ENCODE measurements at places on chromosomes 2 and 18.

DNA sequence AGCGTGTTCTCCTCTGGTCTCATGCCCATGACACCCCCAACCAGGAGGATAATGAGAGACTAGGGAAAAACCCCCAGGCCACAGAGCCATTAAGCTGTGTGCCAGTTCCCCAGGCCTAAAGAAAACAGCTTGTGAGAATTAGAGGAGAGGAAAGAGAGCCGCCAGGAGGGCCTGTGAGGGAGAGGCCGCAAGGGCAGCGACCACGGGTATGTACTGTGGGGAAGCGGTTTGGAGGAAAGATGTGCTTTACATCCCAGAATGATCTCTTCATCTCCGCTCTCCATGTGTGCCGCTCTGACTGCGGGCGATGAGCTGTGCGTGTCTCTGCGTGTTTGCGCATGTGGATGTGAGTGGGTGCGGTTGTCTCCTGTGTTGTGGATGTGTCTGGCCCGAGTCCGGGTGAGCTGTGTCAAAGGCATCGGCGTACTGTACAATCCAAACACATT, 82.9 kb downstream of the DYSF start:
- DNase-seq, result peak; percentile 87

GRCh38 chr2:168710754-168711467, 91.5 kb upstream of the NOSTRIN start:
- no peak for DNase-seq

DNA sequence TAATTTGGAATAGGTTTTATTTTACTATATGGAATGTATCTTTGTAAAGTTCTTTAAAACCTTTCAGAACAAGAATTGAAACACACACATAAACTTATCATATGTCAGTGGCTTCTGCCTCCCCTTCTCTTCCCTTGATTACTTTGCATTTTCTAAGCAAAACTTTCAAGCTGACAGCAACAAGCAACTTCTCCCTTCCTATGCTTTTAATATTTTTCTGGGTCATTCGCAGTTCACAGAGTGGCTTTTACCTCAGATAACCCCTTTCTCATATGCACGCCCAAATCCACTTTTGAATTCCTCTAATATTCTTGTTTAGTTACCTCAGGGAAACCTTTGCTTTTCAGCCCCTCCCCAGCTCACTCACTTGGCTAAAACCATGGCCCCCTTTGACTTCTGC, 36.7 kb upstream of the CDC42EP3 start:
- no peak for DNase-seq

GRCh38 chr18:37055137-37055802, 226.3 kb downstream of the KIAA1328 start:
- no peak for DNase-seq

- no peak for DNase-seq
Observed at GRCh38 chr2:27143285-27143684, 4.1 kb upstream of the PRR30 start.

GRCh38 chr2:133296401-133296800, 271.9 kb downstream of the NCKAP5 start:
- no peak for DNase-seq

- no peak for DNase-seq
Observed at GRCh38 chr2:233343171-233343705, 11.1 kb upstream of the DGKD start.

- DNase-seq, result no peak
Observed at GRCh38 chr2:121697108-121697631, 39.5 kb downstream of the NIFK start.

DNA sequence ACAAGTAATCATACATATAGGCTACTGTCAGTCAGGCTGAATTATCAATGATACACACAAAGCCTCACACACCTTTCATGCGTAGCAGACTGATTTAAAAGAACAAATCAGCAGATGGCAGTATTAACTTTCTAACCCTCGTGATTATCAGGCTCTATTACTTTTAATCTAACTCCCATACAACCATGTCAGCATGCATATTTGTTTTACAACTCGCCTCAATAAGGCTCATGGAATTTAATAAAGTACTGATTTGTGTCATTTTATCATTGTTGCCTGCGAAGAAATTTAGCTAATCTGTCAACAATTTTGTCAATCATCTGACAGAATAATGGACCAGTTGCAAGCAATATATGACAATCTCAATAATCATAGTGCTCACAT, 82.8 kb downstream of the SLC25A12 start:
- DNase-seq, result peak; percentile 63

- DNase-seq, result peak; percentile 62
Observed at GRCh38 chr2:12797815-12798214, 81.1 kb downstream of the TRIB2 start.

DNA sequence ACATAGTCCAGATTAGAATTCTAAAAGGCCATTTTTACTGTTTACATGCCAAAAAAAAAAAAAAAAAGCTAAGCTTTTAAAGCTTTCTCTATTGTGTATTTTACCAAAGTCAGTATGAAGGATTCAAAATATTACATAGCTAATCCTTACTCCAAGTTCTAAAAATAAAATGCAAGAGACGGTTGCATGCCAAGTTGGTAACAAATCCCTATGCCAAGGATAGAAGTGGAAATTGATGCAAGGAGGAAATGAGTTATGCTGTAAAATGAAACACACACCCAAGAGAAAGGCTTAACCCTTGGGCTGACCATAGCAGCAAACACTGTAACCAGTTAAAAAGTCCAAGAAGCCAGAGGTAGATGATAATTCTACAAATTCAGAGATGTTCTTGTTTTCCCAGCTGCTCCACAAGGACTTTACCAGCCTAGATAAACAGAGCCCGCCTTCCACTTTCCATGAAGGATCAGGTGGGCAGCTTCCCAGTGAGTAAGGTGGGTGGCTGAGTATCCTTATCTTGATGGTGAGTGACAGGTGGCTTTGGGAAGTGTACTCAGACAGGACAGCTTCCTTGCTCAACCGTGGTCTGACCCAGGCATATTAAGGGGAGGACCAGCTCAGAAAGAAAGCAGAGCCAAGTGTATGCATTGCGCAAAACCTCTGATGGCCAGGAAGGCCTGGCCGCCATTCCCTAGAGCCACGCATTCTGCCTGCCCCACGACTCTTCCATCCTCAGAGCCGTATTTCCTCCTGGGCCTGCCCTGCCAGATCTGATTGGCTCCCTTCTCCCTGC, 34.4 kb downstream of the ATP8B1 start:
- DNase-seq, result peak; percentile 87

Measured in EH (cell line).